ENCODE measurements at places on chromosomes 12 and 14.

DNA sequence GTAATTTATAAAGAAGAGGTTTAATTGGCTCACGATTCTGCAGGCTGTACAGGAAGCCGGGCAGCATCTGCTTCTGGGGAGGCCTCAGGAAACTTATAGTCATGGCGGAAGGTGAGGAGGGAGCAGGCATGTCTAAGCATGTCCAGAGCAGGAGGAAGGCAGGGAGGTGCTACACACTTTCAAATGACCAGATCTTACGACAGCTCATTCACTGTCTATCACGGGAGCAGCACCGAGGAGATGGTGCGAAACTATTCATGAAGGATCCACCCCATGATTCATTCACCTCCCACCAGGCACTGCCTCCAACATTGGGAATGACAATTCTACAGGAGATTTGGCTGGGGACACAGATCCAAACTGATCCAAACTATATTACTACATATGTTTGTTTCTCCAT, 10.0 kb downstream of the SFSWAP start:
- DNase-seq = no peak

- DNase-seq = no peak
These were observed 6.7 kb downstream of the RAB15 start for GRCh38 chr14:64965356-64966000.

- DNase-seq = no peak
These were observed 20.1 kb upstream of the CERS5 start for GRCh38 chr12:50187084-50187900.

DNA sequence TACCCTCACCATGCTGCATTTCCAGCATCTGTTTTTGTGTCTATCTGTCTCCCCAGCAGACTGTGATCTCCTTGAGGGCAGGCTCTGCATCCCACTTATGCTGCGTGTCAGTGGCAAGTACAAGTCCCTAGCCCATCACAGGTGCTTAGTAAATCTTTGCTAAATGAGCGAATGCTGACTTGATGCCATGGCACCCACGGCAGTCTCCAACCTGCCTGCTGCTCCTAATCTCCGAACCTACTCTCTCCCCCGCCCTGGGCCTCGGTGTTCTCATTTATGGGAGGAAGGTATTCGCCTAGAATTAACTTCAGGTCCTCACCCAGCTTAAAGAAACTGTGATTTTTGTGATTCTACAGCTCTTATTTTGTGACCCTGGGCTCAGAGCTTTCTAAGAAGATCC, 109.9 kb downstream of the PRMT8 start:
- no peak for DNase-seq

DNA sequence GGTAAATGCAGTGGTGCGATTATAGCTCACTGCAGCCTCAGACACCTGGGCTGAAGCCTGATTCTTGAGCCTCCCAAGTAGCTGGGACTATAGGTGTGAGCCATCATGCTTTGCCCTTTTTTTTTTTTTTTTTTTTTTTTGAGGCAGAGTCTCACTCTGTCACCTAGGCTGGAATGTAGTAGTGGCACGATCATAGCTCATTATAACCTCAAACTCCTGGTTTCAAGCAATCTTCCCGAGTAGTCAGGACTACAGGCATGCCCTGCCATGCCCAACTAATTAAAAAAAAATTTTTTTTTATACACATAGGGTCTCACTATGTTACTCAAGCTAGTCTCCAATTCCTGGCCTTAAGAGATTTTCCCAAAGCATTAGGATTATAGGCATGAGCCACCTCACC, 6.9 kb downstream of the ATP2A2 start:
- DNase-seq = no peak

- no peak for DNase-seq
These were observed 117.5 kb upstream of the EVL start for GRCh38 chr14:99947695-99948094.

GRCh38 chr12:101459642-101460346, 15.3 kb upstream of the SPIC start:
- DNase-seq = no peak

DNA sequence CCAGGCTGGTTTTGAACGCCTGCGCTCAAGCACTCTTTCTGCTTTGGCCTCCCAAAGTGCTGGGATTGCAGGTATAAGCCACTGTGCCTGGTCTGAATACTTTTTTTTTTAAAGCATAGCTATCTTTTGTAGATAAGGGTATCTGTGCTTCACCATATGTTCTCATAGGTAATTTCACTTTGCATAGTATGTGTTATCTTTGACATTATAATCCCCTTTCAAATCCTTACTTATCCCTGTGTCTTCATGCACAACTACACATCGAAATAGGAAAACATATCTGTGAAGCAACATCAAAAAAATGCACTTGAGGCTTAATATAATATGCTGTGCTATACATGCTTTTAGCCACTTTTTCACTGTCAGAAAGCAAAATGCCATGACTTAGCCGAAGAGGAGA, 94.1 kb downstream of the SLC35F4 start:
- DNase-seq = no peak

DNA sequence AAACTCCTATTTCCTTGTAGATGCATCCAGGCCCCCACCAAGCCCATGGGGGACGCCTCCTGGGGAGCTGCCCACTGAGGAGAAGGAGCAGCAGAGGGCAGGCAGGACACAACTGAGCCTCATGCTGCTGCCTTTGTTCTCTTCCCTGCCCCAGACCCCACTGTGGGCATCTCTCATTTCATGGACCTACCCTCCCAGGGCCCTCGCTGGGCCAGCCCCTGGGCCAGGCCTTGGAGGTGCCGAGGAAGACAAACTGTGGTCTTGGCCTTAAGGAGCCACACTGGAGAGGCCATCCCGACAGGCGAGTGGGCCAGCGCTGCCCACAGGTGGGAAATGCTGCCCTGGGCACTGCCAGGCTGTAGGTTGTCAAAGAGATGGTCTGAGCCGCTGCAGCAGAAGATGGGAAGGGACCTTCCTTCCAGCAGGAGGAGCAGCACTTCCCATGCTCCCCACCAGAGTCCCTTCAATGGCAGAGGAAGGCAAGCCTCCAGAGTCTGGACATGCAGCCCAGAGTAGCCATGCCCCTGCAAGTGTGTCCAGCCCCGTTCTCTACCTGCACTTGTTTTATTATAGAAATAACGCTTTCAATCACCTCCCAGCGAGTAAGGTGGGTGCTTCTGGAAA, 147.4 kb downstream of the BCL11B start:
- no peak for DNase-seq

DNA sequence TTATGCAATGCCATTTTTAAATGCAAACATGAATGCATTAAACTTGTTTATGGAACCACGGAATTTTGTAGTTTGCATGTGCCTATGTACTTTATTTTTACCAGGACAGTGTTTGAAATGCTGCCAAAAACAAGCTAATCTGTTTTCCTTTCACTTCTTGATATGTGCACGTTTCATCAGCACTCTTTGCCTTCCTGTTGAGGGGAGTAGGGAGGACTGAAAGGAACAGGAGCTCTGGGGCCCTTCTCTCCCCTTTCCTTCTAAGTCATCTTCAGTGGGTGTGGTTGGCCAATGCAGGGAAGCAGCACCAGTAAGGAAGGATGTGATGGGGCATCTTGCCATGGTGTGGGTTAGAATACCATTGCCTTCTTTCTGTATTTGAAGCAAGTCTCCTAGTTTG, 12.1 kb upstream of the PPP4R4 start:
- DNase-seq = no peak

GRCh38 chr14:77375973-77376770, 722 bp downstream of the TMED8 start:
- peak; percentile 9 for DNase-seq

- DNase-seq = no peak
These were observed 1104.7 kb upstream of the TMEM132C start for GRCh38 chr12:127162307-127162706.

GRCh38 chr12:92403210-92404175, 257.8 kb upstream of the BTG1 start:
- no peak for DNase-seq

GRCh38 chr12:94841177-94841576, 162.3 kb downstream of the NDUFA12 start:
- no peak for DNase-seq

- DNase-seq = no peak
These were observed 9.6 kb upstream of the TRIM9 start for GRCh38 chr14:51104467-51104866.

GRCh38 chr14:32009976-32010581, 67.0 kb upstream of the ARHGAP5 start:
- no peak for DNase-seq

GRCh38 chr12:42444192-42444943, 118.4 kb downstream of the PPHLN1 start:
- DNase-seq = no peak
